Lung microvascular endothelial cell (primary cell): ENCODE measurements at places on chromosomes 7 and 10.

GRCh38 chr7:102432442-102433218 is 745 bp upstream of the ORAI2 start:
- DNase-seq = no peak

- DNase-seq = no peak
These were observed 22.3 kb upstream of the AKAP9 start for GRCh38 chr7:91918356-91918755.

- no peak for DNase-seq
These were observed 43.2 kb downstream of the INSYN2A start for GRCh38 chr10:127153181-127153580.

DNA sequence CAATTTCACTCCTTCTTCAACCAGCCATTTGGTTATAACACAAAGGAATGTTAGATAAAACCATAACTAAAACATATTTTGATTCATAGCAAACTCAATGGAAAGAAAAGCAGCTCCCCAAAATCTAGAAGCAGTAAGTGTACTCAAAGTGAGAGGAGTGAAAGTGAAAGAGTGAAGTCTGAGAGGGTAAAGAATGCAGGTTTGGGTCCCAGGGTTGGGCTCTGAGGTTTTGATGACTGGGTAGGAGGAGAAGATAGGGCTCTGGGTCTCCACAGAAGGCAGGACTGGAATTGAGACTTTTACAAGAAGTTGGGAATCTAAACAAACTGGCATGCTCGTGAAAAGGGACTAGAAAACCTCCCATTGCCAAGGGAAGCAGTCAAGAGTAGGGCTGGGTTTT is 85.4 kb upstream of the RSU1 start:
- DNase-seq = no peak

DNA sequence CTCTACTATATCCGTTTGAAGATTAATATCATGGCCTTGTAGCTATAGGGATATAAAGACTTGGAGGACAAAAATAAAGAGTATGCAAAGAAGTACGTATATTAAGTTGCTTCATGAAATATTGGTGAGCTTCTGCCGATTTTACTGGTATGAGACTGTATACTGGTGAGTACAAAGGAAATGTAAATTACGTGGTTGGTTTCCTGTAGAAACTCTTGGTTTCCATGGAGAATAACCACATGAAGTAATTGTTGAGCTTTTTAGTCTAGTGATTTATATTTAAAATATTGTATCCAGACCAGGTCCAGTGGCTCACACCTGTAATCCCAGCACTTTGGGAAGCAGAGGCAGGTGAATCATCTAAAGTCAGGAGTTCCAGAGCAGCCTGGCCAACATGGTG is 32.2 kb upstream of the GLI3 start:
- peak; percentile 85 for DNase-seq

DNA sequence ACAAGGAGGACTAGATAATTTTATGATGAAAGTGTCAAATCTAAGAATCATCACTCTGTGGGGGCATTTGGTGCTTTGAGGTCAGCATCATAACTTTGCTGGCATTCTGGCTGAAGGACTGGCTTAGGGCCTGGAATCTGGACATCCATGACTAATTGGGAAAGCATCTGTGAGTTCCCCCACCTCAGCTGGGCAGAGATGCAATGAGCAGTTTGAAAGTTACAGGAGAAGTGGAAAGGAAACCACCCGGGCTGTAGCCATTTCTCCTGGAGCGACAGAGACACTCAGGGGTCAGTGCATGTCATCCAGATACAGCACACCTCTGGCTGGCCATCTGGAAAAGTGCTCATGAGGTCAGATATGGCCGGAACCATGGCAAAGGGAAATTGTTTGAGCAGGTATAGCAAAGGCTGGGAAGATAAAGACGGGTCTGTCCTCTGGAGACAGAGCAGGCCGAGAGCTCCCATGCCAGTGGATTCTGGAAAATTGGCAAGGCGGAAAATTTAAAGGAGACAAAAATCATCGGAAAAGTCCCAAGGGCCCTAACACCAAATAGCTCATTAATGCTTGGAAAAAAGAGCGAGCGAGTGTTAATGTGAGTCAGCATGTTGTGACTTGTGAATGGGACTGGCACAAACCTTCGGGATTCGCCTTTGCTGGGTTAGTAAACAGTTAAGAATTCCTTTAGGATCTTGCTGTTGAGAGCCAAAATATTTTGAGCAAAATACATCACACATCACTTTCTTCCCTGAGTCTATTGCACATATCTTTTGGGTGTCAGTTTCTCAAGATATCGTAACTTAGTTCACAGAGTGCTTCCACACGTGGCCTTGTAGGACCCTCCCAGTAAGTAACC is 188.4 kb upstream of the AGK start:
- DNase-seq = peak; percentile 77

- peak; percentile 20 for DNase-seq
These were observed 33.7 kb upstream of the CABCOCO1 start for GRCh38 chr10:61628875-61629513.

GRCh38 chr10:51590818-51591217 is 108.6 kb downstream of the CSTF2T start:
- DNase-seq = no peak

- no peak for DNase-seq
These were observed 109.1 kb downstream of the DNAJB6 start for GRCh38 chr7:157445956-157446295.

DNA sequence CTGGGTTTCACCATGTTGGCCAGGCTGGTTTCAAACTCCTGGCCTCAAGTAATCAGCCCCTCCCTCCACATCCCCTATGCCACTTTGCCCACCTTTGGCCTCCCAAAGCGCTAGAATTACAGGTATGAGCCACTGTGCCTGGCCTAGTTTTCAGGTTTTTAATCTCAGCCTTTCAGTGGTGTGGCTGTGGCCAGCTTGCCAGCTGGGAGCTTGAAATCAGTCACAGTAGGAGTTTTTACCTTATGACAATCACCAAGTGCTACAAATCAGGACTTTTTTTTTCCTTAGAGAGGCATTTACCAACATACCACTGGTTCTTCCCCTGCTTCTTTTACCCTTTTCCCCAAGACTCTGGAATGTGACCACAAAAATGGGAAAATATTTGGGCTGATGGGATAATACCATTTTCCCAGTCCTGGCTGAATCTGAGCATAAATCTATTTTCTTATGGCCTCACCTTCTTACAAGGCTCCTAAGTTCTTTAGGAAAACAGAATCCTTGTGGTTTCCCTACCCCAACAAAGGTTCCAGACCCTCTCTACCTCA is 6.2 kb downstream of the STEAP4 start:
- no peak for DNase-seq

- DNase-seq = no peak
These were observed 48.5 kb upstream of the MKX start for GRCh38 chr10:27794157-27794556.

DNA sequence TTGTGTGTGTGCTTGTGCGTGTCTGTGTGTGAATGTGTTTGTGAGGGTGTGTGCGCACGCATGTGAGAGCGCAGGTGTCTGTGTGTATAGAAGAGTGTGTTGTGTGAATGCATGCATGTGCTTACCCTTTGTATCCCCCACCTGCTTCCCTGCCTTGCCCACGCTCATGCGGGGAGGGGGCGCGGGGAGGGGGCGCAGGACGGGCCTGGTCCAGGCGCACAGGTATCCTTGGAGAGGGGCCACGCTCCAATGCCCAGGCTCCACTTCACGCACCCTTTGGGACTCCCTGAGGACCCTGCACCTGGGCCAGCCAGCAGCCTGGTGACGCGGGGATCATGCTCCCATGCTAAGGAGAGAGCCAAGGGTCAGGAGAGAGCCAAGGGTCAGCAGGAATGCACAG is 47.9 kb upstream of the EN2 start:
- DNase-seq = no peak

DNA sequence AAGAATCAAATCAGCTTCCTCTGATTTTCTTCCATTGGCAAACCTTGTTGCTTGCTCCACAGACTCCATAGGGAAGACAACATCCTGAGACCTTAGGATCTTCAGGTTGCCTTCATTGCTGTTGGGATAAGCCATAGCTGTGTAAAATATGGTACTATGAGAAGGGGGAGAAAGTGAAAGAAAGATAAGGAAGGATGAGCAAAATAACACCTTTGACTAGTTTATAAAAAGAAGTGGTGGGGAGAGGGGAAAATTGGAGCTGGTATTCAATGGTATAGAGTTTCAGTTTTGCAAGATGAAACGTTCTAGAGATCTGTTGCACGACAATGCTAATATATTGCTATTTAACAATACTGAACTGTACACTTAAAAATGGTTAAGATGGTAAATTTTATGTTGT is 180.4 kb upstream of the PHYHIPL start:
- DNase-seq = no peak

GRCh38 chr10:112492736-112493135 is 45.7 kb downstream of the VTI1A start:
- DNase-seq = no peak

- no peak for DNase-seq
These were observed 365.9 kb downstream of the INHBA start for GRCh38 chr7:41336981-41337380.

GRCh38 chr10:71635251-71635866 is 84.2 kb downstream of the C10orf105 start:
- DNase-seq = no peak

- no peak for DNase-seq
These were observed 97.3 kb downstream of the MYO3A start for GRCh38 chr10:26031300-26031699.

DNA sequence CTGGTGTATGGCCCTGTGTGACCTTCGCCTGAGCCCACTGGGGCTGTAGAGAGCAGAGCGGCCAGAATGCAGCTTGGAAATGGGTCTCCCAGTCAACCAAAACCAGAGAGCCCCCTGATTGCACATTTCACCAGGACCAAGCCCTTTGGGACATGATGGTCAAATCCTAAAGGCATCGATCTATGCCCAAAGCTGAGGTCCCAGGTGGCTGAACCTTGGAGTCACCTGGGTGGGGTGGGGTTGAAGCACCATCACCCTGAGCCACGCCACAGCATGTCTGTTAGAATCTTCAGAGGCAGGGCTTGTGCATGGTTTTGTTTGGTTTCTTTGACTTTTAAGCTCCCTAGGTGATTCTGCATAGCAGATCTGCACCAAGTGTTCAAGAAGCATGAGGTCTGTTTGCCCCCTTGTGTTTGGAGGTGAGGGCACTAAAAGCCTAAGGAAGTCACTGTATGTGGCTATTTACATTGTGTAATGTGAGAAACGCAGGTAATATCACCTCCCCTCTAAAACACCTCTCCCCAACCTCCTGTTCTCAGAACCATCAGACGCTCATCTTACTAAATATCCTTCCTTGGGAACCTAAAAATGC is 9.6 kb downstream of the PKD1L1 start:
- DNase-seq = no peak

GRCh38 chr10:108244443-108245228 is 1080.1 kb upstream of the SORCS1 start:
- DNase-seq = no peak

DNA sequence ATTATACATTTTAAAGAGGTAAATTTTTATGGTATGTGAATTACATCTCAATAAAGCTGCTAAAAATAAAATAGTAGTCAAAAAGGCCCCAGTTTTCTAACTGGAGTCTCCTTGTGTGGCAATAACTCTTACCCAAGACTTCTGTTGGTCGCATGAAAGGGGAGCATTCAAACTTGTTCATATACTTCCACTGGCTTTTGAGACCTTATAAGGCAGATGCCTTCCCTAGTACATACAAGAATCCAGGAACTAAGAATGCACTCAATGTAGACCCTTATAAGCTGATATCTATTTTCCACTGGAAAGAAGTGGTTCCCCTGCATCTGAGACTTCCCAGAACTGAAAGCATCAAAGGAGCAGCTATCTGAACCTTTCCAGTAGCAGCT is 13.0 kb downstream of the BCAP29 start:
- no peak for DNase-seq

- peak; percentile 94 for DNase-seq
These were observed 5.1 kb downstream of the COMTD1 start for GRCh38 chr10:75230600-75231038.

GRCh38 chr7:147412782-147413556 is 1177.6 kb upstream of the C7orf33 start:
- DNase-seq = no peak

DNA sequence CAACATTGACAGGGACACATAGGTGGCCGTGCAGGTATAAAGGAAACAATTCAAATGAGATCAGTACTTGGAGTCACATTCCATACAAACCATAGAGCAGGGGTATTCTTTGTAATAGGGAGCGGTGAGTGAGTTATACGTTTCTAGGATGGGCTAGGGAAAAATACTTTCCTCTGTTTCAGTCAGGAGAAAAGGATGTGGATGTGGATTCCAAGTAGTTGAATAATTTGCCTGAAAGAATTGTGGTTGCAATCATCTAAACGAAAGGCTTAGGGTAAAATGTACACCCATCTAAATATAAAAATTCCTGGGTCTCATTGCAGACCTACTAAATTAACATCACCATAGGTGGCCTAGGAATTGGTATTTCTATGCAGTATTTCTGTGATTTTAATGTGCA is 270.7 kb upstream of the IGFBP3 start:
- DNase-seq = no peak

- DNase-seq = peak; percentile 80
These were observed at the start of gene STX1A for GRCh38 chr7:73718905-73719805. TSS of gene STX1A (minus strand) at chr7:73719669. CDS start at chr7:73719631, 38 bp downstream.

DNA sequence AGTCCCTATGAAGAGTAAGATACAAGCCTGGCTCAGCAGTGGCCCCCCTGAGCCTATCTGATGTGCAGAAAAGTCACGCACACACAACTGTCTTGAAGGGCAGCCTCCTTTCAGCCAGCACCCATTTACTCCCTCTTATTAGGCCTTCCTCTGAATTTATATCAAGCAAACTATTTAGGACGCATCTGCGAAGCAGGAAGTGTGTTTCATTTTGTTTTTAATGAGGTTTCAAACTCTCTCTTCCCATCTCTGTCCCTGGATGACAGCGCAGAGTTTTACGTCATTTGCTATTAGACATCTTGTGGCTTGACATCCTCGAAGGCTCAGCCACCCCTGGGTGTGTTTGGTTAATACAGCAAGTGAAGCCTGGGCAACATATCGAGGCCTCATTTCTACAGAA is 79.5 kb downstream of the CUX1 start:
- no peak for DNase-seq

DNA sequence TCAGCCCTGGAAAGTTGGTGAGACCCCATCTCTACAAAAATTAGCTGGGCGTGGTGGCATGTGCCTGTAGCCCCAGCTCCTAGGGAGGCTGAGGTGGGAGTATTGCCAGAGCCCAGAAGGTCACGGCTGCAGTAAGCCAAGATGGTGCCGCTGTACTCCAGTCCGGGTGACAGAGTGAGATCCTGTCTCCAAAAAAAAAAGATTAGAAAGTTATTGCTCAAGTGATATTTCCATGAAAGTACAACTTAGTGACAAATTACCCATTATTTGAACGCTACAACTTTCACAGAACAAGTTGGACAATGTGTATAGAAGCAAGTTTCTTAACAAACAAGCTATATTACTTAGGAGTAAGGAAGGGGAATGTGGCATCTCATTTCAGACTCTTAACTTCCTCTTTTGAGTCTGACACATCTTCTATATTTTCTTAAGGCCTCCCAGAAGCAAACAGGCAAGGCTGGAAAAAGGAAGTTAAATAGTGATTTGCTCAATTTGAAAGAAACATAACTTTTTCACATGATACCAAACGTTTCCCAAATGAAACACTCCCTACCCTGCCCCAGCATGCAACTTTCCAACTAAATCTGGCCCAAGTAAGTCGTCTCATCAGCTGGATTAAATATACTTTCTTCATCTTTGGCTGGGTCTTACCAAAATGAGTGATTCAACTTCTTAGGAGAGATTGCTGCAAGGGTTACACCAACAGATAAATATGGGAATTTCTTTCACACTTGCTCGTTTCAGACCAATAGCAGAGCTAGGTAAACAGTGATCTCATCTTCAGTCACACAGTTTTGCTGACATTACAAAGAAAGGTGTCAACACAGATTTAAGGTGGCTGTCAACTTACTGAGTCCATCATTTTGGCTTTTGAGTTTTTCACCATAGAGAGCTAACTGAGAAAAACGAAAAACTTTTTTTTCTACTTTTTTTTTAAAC is 66.3 kb upstream of the KLF6 start:
- peak; percentile 37 for DNase-seq

- no peak for DNase-seq
These were observed 177.4 kb downstream of the PCLO start for GRCh38 chr7:82985144-82985802.
